C1 segment of cervical spinal cord (tissue), 14 donors: ENCODE measurements at places on chromosomes 5 and 9.

DNA sequence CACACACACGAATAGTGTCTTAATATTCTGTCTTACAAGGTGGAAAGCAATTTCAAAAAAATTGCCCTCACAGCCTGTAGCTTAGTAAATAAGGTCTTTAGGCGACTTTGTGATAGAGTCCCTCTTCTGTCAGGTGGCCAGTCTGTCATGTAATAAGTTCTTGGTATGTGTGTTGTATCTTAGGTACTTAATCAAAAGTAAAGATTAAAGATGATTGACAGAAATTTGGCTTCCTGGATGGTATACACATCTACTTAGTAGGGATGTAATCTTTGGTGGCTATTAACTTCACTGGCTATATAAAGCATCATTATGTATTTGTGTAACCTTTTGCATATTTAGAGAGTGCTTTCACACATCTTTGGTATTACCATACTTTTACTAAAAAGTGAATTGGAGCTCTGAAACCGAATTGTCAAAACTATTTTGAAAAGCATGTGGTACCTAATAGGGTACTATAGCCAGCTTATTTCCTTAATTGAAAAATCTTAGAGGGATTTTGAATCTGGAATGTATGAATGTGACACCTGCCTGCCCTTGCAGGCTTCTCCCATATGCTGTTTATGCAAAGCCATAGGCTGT lies 3.4 kb downstream of the G3BP1 start:
- DNase-seq, result no peak

- DNase-seq, result peak; percentile 59
Observed at GRCh38 chr5:140351609-140352334, 5.4 kb upstream of the HBEGF start.

DNA sequence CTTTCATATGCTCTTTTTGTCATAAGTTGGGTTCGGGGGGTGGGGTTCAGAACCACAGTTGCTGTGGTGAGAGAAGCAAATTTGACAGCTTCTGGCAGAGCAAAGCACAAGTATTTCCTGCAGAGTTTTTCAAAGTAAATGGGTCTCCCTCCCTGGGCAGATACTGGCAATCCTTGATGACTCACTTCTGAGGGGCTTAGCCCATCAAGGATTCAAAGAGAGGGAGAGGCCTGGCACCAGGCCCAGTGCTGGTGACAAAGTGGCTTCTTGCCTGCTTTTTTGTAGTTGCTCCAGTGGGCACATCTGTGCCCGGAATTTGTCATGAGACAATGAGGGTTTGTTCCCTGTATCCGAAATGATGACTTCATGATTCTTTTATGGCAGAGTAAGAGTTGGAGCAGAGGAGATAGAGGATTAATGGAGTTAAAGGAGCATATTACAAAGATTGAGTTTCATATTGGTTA lies 46.6 kb upstream of the TNC start:
- peak; percentile 49 for DNase-seq

GRCh38 chr5:158560170-158560569 lies 539.5 kb downstream of the EBF1 start:
- no peak for DNase-seq

- no peak for DNase-seq
Observed at GRCh38 chr9:93596399-93596798, 20.0 kb downstream of the PHF2 start.

GRCh38 chr5:120039111-120039510 lies 409.8 kb downstream of the FAM170A start:
- DNase-seq, result no peak

- DNase-seq, result no peak
Observed at GRCh38 chr9:81082221-81082620, 607.1 kb downstream of the TLE1 start.

GRCh38 chr9:98642661-98643312 lies 65.9 kb downstream of the GABBR2 start:
- no peak for DNase-seq

GRCh38 chr5:53069626-53070025 lies 39.9 kb downstream of the MOCS2 start:
- DNase-seq, result no peak

DNA sequence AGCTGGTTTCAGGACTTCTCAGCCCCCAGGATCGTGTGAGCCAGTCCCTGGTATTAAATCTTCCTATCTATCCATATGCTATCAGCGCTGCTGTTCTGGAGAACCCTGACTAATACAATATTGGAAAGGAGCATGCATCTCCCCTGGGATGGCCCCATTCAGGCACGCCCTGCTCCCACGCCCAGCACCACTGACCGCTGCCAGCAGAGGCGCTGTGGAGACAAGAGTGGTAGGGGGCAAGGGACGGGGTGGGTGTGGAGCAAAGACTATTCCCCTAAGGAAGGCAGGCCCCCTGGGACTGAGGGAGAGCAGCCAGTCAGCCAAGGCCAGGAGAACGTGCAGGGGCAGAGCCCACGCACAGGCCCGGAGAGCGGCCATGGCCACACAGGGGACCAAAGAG lies 116.0 kb downstream of the VAV2 start:
- no peak for DNase-seq

GRCh38 chr5:143004361-143005145 lies 234.4 kb downstream of the ARHGAP26 start:
- no peak for DNase-seq

DNA sequence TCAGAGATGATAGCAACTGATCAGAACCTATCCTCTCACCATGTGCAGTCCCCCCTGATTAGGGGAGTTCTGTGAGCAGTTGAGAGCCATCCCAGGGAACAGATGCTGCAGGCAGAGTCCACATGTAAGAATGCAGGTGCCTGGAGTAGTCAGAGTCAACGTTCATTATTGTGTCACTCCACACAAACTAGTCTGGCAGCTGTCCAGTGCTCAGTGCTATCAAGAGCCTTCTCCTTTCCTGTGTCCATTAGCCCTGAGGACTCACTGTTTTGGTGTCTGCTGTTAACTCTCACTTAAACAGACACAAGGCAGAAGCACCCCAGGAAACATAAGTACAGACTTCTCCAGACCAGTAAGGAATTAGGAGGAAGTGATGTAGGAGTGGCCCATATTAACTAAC lies 2.5 kb downstream of the SH3TC2 start:
- DNase-seq, result no peak

DNA sequence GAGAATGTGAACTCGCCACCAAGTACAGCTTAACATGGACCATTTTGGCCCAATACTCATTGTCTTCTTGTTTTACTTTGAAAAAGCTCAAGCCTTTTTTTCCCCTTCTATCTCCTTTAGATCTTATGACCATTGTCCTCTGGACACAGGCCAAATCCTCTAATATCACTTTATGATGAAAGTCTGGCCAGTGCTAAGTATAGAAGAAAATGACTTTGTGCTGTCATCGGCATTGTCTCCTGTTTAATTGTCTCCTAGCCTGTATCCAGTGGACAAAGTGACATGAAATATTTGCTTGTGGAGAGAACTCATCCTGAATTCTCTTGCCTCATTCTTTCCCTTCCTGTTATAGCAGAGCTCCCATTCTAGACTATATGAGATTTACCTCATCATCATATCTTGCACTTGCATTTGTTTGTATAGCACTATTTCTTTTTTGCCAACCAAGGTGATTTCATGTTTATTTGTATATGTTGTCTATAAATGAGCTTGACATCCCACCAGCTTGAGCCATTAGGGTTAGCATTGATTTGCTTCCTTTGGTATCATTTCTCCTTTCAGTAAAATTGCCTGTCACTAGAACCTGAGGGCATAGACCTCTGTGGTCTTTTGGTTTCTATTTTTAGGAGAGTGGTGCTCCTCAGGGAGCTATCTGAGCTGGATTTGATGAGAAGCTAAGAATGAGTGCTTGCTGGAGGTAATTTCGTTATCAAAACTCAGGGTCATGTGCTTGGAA lies 18.8 kb upstream of the TNFAIP8 start:
- DNase-seq, result no peak

GRCh38 chr5:139108063-139108824 lies 89.9 kb downstream of the SIL1 start:
- DNase-seq, result no peak

GRCh38 chr5:30850866-30851265 lies 342.6 kb upstream of the CDH6 start:
- DNase-seq, result no peak

DNA sequence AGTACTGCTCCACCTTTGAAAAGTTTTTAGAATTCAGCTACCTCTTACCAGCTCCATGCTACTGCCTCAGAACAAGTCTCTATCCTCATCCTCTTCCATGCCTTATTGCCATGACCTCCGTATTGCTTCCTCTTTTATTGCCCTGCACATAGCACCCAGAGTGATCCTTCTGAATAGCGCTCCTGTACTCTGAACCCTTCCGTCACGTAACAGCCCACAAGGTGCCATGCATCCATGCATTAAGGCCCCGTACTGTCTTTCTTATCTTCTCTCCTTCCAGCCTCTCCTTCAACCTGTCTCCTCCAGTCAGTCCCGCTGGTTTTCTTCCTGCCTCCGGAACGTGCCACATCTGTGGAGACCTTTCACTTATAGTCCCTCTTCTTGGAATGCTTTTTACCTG lies 273.3 kb upstream of the SEMA6A start:
- DNase-seq, result no peak

DNA sequence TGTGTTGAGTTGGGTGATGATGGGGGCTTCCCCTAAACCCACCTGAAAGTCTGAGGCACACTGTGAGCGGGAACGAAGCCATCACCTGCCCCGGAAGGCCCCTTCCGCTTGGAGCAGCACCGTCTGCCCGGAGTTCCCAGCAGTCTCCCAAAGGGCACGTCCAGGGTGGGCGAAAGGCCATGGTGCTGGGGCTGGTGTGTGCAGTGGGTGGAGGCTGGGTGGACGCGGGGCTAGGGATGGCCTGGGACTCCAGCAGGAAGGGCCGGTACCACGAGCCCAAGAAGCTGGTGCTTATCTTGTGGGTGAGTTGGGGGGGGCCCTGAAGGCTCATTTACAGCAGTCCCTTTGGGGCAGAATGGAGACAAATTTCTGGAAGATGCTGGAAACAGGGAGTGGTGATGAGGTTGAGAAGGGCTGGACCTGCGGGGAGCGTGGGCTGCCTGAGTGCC lies 4.6 kb downstream of the FLT4 start:
- DNase-seq, result no peak

DNA sequence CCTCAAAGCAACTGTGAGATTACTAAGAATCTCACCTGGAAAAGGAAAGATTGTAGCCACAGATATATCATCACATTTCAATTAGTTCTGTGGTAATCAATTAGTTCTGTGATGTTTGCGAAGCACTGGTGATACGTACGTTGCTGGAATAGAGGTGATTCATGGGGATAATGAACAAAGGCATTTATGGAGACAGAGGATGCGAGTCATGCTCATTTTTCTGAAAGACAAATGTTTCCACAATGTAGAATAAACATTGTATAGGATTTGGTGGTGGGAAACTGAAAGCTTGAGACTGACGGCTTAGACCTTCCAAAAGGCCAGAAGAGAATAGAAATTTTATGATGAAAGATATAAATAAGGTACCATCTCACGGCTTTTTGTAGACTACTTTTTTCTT lies 507.3 kb upstream of the TYRP1 start:
- no peak for DNase-seq

- DNase-seq, result no peak
Observed at GRCh38 chr5:67222243-67223025, 25.8 kb upstream of the CD180 start.

- DNase-seq, result no peak
Observed at GRCh38 chr5:133292300-133292699, 240.5 kb downstream of the HSPA4 start.
